Cortex of kidney (tissue), 1 donor: ENCODE measurements at places on chromosomes 7 and 10.

DNA sequence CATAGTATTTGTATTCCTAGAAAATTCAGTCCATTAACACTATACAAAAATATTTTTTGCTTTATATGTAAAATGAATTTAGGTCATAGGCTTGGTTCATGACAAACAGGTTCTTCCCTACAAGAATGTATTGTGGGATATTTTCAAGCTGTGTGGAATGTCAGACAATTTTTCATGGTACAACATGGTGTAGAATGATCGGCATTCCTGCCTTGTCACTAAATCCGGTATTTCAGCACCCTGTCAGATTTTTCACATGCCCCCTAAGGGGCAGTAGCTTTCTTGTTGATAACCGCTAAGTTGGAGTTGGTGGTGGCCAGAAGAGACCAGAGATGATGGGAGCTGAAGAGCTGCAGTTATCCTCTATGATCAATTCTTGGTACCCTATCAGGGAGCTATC is 154.3 kb downstream of the SORCS3 start:
- no peak for DNase-seq

DNA sequence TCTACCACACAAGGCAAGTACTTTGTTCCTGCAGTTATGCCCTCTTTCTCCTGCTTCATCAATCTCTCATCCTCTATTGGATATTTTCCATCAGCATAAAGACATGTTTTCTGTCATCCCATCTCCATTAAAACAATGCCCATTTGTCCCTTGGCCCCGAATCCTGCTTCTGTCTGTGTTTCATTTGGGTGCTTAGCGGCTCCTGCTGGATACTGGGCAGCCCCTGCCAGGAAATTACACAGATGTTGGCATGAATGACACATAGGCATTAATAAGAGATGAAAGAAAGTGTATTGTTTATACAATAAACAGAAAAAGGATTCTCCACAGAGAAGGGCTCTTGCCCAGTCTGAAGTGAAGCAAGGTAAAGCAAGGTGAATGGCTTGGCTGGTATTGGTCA is 765.3 kb downstream of the REEP3 start:
- no peak for DNase-seq

- DNase-seq, result no peak
Measured at GRCh38 chr10:129838794-129839193, 125.3 kb downstream of the EBF3 start.

- no peak for DNase-seq
Measured at GRCh38 chr7:154892459-154892858, 110.5 kb downstream of the PAXIP1 start.

- DNase-seq, result no peak
Measured at GRCh38 chr7:45588466-45588865, 14.3 kb downstream of the ADCY1 start.

- no peak for DNase-seq
Measured at GRCh38 chr10:61618388-61618961, 44.3 kb upstream of the CABCOCO1 start.

GRCh38 chr7:128799451-128799850 is 7.7 kb downstream of the CCDC136 start:
- no peak for DNase-seq

DNA sequence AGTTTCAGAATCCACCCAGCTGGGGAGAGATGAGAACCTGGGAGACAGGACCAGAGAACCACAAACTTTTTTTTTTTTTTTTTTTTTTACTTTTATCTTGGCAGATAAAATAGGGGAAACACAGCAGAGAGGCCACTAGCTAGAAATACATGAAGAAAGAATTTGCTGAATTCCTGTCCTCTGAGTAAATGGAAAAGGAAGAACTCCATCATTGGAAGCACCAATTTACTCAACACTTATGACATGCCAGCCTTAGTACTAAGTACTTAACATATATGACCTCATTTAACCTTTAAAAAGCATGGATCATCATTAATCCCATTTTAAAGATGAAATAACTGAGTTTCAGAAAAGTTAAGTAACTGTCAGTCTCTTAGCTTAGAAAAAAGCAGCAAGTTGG is 343.0 kb upstream of the NPSR1 start:
- DNase-seq, result no peak

DNA sequence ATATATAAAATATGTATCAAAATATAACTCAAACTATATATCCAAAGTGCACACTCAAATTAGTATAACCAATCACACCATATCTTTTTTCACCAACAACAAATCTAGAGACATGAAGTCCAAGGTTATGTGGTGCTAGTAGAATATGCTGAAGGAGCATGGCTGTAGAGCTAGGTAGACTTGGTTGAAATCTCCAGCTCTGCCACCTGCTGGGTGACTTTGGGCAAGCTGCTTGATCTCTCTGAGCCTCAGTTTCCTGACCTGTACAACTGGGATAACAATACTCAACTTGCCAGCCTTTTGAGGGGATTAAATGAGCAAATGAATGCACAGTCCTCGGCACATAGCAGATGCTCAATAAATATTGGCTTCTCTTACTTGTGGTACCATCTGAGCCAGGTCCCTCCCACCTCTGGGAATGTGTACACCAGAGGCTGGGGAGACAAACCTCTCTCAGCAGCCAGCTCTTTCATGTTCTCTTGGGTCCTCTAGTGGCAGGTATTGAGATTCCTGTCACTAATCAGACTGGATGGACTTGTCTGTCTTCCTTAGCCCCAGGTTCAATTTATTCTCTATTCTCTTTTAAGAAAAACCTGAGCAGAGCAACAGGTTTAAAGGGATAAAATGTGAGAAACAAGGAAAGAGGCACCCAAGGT is 94.3 kb upstream of the PDE1C start:
- DNase-seq, result no peak

DNA sequence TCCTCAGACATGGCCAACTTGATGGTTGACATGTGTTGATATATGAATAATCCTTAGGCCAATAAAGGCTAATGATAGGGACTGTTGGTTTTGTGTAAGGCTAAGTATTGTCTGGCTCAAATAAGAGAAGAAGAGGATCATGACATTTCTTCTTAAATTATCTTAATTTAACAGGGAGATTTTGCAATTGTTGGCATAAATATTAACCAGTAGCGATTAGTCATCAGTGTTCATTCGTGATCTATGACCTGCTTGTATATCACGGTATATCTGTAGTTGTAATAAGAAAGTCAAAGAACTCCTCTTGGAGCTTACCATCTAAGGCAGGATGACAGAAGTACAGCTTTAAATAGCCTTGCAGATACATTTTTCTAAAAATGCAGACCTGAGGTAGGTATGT is 196.4 kb downstream of the CREB5 start:
- no peak for DNase-seq

DNA sequence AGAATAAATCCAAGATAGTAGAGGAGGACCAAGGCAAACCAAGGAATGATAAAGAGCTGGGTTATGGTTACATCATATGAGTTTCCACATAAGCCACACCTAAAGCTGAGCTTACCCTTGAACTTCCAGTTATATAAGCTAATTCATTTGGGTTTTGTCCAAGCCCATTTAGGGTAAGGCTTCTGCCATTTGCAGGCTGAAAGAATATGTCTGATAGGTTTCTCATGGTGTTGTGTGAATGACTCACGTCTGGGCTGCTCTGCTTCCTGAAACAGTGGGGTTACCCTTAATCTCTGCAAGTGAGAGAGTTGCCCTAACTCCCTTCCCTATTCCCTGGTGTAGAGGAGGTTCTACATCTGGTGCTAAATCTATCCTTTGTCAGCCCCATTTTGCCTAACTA is 60.8 kb downstream of the PTTG1IP2 start:
- DNase-seq, result no peak

GRCh38 chr7:55046582-55047342 is 27.9 kb downstream of the EGFR start:
- DNase-seq, result no peak

- no peak for DNase-seq
Measured at GRCh38 chr10:24396396-24396795, 187.5 kb downstream of the KIAA1217 start.

GRCh38 chr7:149304006-149304405 is 42.0 kb downstream of the ZNF783 start:
- no peak for DNase-seq

DNA sequence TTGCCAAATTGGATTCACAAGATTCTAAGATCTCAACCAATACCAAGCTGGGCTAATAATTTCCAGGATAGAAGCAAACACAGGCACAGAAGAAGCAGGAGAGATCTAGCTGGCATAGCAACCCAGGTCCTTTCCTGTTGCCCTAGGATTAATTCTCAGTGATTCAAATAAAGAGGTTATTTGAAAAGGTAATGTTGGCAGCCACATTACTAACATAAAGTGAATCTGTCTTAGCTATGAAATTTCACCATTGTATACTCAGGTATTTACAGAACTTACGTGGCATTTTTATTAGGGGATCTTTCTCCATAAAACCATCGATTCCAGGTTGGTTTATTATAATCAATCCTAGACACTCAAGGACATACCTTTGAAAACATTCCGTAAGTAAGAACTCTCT is 379.3 kb upstream of the POM121L12 start:
- DNase-seq, result no peak

GRCh38 chr7:5282543-5283316 is at the start of gene SLC29A4:
TSS of gene SLC29A4 (plus strand) at chr7:5282943. CDS start at chr7:5287817, 4,874 bp downstream.
- DNase-seq, result no peak

GRCh38 chr7:149815121-149815520 is 23.1 kb upstream of the ZNF862 start:
- DNase-seq, result no peak

DNA sequence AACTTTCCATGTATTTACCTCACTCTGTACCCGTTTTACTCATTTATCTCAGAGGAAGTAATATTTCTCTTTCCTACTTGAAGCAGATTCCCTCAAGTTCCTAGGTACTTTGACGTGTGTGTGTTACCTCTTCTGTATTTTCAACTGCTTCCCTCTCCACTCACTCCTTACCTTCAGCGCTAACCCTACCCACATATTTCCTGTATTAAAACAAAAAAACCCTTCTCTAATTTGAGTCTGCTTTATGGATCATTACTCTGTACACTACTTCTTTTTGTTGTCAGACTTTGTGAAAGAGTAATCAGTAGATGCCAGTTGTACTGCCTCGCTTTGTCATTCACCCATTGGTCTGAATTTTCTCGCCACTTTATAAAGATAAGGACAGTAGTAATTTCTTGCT is 74.0 kb downstream of the CDK13 start:
- DNase-seq, result no peak

GRCh38 chr7:16695621-16696237 is 49.7 kb downstream of the BZW2 start:
- no peak for DNase-seq

GRCh38 chr10:102813734-102814452 is 23.3 kb downstream of the CYP17A1 start:
- DNase-seq, result no peak

DNA sequence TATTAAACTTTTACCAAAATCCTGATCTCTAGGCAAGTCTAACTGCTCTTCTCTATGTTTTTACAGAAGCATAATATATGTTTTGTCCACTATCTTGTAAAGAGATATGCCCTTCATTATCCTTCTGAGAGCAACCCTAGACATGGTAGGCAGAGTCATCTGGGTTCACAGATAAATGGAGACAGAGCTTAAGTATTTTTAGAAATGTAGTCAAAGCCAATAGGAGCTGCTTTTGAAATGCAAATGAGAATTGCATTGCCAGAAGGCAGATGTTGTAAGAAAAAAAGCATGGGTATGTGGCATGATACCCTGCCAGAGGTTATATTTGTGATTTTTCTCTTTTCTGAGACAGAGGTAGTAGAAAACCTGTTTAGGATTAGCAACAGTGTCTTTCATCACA is 964.8 kb downstream of the SORCS3 start:
- no peak for DNase-seq

GRCh38 chr10:22911889-22912762 is 15.7 kb upstream of the ARMC3 start:
- no peak for DNase-seq

DNA sequence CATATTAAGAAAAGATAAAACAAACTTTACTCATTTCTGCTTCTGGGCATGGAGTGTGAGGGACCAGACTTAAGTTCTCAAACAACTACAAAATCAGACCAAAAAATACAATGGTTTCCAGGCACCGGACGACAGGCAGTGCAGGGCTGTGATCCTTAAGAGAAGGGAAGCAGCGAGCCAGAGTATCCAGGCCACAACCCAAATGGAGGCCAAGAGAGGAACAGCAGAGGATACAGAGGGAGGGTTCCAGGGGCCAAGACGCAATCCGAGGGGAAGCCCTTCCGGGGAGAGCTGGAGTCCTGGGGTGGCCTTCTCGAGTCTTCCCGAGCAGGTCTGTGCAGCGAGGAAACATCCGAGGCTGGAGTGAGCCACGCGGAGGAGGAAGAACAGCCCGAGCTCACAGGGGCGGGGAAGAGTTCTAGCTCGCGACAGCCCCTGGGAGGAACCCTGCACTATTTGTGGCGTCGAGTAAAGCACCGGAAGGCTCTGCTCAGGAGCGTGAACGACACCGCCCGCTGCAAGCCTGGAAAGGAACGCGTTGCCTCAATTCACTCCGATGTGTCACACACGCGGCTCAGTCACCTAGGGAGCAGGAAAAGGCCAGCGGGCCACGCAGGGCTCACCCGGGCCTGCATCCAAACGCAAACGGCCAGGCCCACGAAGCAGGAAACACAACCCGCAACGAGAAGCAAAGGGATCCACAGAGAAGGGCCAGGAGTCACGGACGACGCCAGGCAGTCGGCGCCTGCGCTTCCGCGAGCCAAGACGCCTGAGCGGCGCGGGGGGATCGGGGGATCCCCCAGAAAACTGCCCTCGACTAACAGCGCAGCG is 933 bp upstream of the RNF32 start:
- no peak for DNase-seq

DNA sequence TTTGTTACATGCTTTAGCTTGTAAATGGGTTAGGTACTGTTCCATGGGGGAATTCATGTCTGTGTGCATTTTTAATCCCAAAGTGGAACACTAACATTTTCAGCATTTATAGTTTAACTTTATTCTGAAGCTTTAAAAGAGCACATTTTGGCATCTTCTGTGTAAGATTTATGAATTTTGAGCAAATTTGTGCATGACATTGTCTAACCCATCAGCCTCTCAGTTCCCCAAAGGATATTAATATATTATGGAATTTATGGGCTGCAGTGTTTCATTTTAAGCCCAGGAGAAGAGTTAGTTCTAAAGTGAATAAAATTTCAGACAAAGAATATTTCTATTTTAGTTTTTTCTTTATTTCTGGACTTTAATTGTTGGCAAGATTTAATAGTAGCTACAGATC is 421.4 kb downstream of the PLXDC2 start:
- DNase-seq, result no peak
